ENCODE measurements at places on chromosomes 11 and 22. TPM values are rescaled to one million over a fixed set of nuclear protein-coding genes. Genes with fewer than 3 reads are reported as not detected.
A peak's percentile ranks its signal among the peaks of the same experiment; 100 is the strongest.

GRCh38 chr11:58652726-58653280 is 30.3 kb downstream of the CNTF start:
- no peak for DNase-seq

DNA sequence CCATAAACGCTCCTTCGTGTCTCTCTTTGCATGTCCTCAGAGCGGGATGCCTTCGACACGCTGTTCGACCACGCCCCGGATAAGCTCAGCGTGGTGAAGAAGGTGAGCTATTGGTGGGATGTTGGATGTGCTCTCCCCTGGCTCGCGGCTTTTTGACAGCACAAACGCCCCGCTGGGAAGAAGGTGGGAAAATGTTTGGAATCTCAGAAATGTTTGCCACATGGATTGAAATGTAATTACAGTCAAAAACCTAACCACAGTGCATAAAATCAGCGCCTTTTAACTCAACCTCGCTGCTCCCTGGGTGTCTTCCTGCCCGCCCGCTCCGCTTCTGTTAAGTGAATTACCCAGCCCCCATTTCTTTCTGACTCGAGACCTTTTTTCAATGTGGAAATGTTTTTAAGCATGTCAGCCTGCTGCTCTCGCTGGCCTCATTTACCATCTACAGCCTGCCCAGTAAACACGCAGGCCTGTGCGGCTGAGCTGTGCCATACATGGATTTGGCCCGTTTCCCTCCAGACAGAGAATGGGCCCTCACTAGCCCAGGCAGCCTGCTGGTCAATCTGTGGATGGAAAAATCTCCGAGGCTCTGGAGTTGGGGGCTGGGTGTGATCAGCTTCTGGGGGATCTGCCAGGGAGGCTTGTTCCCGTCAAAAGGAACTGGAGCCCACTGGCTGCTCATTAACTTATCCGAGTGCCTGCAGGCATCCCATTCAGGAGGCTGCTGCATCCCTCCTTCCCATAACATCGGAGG is 32.7 kb upstream of the PARVG start:
- DNase-seq: peak; percentile 87

DNA sequence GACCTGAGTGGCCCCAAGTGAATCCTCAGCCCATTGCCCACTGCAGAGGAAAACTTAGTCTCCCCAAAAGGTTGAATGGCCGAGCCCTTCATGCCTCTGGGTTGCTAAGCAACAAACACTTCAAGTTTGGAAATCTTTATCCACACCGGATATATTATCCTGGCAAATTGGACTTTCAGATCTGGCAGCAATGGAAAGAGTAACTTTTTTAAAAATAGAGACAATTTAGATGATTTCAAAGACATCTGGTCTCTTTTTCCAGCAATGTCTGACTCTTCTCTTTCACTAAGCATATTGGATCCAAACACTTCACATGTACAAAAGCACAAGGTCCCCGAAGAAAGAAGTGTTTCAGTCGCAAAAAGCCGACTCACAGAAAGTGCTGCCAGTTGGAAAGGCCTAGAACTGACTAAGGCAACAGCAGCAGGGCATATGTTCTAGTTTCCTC is 505.3 kb downstream of the SOX6 start:
- no peak for DNase-seq

DNA sequence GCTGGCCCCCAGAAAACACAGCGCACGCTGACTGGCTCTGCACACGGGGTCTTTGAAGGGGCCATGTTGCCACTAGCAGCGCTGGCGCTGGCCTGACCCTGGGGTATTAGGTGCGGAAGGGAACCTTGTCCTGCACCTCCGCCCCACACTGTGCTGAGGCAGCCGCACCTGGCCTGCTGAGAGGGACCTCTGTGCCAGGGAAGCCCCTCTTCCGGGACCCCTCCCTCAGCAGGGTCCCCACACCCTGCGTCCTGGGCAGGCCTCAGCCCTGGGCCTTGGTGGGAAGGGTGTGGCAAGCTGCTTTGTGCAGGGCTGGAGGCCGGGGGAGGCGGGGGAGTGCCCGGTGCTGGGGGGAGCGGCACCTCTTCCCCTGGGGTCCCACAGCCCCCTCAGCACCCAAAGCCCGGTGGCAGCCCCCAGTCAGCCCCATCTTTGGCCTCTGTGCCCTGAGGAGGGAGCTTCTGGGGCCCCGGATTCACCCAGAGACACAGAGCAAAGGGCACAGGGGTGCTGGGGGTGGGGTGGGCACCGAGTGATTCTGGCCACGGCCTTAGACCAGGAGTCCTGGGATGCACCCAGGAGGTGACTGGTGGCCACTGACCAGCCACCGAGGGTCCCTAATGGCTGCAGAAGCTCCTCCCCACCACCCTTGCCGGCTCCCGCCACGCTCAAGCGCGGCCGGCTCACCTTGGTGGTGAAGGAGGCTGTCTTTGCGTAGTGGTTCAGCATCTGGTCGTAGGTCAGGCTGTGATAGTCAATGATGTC is 11.4 kb downstream of the TTLL8 start:
- no peak for DNase-seq

GRCh38 chr22:40451210-40451609 is 80.8 kb downstream of the SGSM3 start:
- no peak for DNase-seq

- no peak for DNase-seq
These were observed 992.5 kb downstream of the OPCML start for GRCh38 chr11:132539590-132540368.

DNA sequence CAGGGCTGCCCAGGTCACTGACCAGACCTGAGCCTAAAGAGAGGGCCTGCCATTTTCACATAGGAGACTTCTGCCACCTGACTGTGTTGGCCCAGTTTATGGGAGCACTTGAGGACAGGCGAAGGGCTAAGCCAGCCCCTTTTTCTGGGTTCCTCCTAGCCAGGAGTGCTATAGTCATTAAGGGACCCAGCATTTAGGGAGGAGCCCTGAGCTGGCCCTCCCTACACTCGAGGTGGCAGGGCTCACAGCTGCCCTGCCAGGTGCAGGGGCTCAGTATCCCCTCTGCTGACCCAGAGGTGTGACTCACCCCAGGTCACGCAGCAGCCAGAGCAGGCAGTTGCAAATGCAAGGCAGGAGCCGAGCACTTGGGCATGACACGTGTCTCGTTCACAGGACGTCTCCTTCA is 86.3 kb upstream of the CRYBB3 start:
- DNase-seq: no peak

GRCh38 chr22:35315141-35315854 is 15.6 kb downstream of the TOM1 start:
- no peak for DNase-seq

GRCh38 chr11:10390375-10390774 is 64.7 kb upstream of the AMPD3 start:
- no peak for DNase-seq

- DNase-seq: peak; percentile 6
These were observed 364.0 kb downstream of the CASP12 start for GRCh38 chr11:104534278-104534677.

GRCh38 chr22:42470366-42471082 is 38.3 kb upstream of the NFAM1 start:
- no peak for DNase-seq

GRCh38 chr11:31865606-31866300 is 54.6 kb upstream of the PAX6 start:
- DNase-seq: no peak

- peak; percentile 58 for DNase-seq
These were observed 752 bp downstream of the MUC2 start for GRCh38 chr11:1075341-1075911.

DNA sequence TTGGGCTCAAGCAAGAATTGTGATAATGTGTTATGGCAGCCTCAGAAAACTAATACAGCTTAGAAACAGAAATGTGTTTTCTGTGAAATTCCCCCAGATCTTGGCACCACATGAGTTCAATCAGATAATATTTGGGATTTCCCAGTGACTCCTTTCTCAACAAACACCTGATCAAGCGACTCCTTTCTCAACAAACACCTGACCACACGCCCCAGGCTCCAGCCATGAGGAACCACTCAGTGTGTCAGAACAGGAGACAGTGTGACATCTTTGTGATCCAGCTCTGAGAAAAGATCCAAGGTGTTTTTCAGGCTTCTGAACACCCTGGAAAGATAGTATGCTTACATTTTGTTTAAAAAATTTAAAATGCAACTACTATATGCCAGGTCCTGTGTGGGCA is 1.9 kb upstream of the UVRAG start:
- no peak for DNase-seq

NUCB2 gene
- 4.1 TPM for total RNA-seq

OR8J3 gene
- total RNA-seq: not detected

KIRREL3 gene
- 0.10 TPM for total RNA-seq

MOV10L1 gene
- total RNA-seq: not detected

KIAA1671 gene
- 7.3 TPM for total RNA-seq

DLG2 gene
- total RNA-seq: 1.8 TPM

APOL4 gene
- total RNA-seq: not detected

ACAD8 gene
- total RNA-seq: 44.2 TPM

SMTNL1 gene
- not detected for total RNA-seq

MMP8 gene
- not detected for total RNA-seq

FZD4 gene
- total RNA-seq: 4.3 TPM

All from H7 (cell line).